A549 treated with dexamethasone at 1 μM for 4 hours (cell line): ENCODE measurements at places on chromosomes 3 and 15. TPM values are rescaled to one million over a fixed set of nuclear protein-coding genes. Genes with fewer than 3 reads are reported as not detected.

GASK1A gene
- total RNA-seq, result not detected in 5 replicates

EPHA6 gene
- total RNA-seq, result 0.08 to 0.15 TPM (median 0.09 TPM) in 3 of 5 replicates, not detected in the others

TRIM71 gene
- total RNA-seq, result 0.01 TPM in 1 of 5 replicates, not detected in the others

PPP1R14D gene
- 0.14 to 0.21 TPM (median 0.19 TPM) in 3 of 5 replicates, not detected in the others for total RNA-seq

PRTG gene
- 8.6 to 10.8 TPM (median 10.0 TPM) in 5 replicates for total RNA-seq
